ENCODE measurements at places on chromosomes 1 and 21. TPM values are rescaled to one million over a fixed set of nuclear protein-coding genes. Genes with fewer than 3 reads are reported as not detected.

DNA sequence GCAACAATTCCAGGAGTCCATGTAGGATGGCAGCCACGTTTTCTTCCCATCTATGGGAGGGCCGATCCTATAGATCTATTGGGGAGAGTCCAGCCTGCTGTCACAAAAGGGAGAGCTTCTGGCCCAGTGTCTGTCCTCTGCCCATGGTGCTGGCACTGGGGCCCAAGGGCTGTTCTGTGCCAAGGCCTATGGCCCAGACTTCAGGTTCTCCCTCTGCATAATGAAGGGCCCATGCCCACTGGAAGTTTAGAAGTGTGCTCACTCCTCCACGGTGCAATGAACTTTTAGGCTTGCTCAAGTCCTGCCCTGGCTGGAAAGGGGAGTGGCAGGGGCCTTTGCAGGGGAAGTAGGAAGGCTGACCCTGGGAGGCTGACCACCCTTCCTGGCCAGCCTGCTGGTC, 44.1 kb upstream of the ATP2B4 start:
- DNase-seq, result no peak

Gene PRKAA2
- 20.8 TPM for polyA plus RNA-seq

GRCh38 chr1:2789986-2790581, 11.4 kb downstream of the TTC34 start:
- no peak for DNase-seq

Gene LCK
- polyA plus RNA-seq, result 3.9 TPM

Gene NVL
- polyA plus RNA-seq, result 44.3 TPM

Gene TINAGL1
- 10.3 TPM for polyA plus RNA-seq

Gene PRAMEF15
- polyA plus RNA-seq, result not detected

DNA sequence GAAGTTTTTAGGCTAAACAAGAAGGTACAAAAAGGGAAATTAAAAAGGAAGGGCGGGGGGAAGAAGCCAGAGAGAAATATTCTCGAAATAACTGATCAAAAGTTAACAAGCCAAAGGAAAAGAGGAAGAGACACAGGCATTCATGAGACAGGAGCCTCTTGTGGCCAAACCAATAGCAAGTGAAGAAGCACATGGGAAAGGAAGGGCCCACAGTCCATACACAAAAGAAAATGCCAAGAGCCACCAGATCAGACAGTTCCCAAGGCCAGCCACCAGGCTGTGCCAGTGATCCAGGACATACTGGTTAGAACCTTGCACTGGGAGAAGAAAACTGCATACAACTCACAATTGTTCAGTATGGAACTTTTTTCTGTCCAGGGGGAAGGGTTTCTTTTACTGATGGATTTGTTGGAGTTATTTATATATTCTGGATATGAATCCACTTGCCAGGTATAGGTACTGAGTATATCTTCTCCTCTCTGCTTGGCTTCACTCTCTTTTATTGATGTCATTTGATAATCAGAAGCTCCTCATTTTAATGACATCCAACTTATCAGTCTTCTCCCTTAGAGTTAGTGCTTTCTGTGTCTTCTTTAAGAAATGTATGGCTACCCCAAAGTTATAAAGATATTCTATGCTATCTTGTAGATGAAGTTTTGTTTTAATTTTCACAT, 76.8 kb downstream of the CD46 start:
- DNase-seq, result no peak

DNA sequence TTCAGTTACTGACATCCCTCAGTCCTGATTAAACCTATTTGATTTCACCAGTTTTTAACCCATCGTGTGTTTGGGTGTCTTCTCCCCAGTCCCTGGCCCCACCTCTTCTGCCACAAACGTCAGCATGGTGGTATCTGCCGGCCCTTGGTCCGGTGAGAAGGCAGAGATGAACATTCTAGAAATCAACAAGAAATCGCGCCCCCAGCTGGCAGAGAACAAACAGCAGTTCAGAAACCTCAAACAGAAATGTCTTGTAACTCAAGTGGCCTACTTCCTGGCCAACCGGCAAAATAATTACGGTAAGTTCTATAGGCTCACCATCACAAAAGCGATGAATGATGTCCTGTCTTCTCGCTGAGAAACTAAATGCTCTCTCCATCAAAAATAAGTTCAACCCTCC, 28.7 kb downstream of the NBPF3 start:
- DNase-seq, result no peak

Gene CAPN2
- polyA plus RNA-seq, result 206 TPM

GRCh38 chr1:228511546-228512445, 24.6 kb downstream of the RNF187 start:
- no peak for DNase-seq

Gene CD1C
- polyA plus RNA-seq, result 1.1 TPM

DNA sequence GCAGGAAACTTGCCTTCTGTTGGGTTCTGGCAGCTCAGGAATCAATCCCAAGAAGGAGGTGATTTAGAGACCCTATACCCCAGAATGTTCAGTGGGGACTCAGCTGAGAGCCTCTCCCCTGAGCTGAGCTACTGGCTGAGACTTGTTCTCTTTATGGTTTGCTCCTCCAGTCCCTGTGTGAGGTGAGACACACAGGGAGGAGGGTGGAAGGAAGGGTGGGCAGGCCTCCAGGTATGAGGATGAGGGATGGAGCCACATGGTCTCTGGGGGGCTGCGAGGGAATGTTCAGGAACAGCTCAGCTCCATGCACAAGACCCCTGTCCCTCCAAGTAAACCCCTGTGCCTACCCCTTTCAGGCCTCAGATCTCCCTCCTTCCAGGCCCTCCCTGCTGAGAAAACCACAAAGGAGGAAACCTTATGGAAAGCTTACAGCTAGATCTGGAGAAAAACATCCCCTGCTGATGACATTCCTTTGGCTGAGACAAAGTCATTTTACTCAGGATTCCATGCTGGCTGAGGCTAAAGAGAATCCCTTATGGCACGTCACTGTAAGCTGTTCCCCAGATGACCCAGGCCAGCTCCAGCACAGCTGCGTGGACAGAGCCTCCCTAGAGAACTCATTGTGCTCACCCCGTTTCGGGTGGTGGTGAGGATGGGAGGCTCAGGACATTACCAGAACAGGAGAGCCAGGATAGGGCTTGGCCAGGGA, 91.5 kb upstream of the IPO9 start:
- DNase-seq, result no peak

GRCh38 chr1:9417695-9418094, 121.6 kb upstream of the SLC25A33 start:
- no peak for DNase-seq

Gene DNAJC28
- polyA plus RNA-seq, result 2.0 TPM

- DNase-seq, result no peak
These were observed 36.8 kb upstream of the MACF1 start for GRCh38 chr1:39167632-39168209.

GRCh38 chr1:236030534-236030933, 34.4 kb downstream of the NID1 start:
- no peak for DNase-seq

Gene EVI5
- polyA plus RNA-seq, result 24.0 TPM

DNA sequence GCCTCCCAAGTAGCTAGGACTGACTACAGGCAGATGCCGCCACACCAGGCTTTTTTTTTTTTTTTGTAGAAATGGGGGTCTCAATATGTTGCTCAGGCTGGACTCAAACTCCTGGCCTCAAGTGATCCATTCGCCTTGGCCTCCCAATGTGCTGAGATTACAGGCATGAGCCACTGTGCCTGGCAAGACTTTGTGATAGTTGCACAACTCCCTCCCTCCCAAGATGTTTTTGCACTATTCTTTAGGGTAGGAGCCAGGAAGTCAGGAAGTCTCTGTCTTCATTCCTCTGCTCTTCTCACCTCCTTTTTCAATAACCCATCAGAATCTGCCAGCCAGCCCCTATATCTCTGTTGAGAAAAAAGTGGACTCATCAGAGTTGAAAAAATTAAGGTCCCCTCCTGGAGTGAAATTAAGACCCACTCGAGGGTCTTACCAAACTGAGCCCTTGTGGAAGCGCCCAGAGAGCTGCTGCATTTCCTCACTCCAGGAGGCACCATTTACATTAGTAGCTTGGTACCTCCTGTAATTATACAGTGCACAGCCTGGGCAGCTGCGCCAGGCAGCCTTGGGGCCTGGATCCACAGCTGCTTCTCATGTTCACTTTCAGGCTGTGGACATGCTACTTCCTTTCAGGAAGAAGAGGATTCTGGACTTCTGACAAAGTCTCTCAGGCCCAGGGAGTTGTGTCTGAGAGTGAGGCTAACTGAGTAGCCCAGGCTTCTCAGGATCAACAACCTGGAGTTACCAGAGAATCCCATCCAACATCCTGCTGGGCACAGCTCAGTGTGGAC, 24.0 kb downstream of the TCEA3 start:
- no peak for DNase-seq

Gene ZBTB8B
- 1.3 TPM for polyA plus RNA-seq

DNA sequence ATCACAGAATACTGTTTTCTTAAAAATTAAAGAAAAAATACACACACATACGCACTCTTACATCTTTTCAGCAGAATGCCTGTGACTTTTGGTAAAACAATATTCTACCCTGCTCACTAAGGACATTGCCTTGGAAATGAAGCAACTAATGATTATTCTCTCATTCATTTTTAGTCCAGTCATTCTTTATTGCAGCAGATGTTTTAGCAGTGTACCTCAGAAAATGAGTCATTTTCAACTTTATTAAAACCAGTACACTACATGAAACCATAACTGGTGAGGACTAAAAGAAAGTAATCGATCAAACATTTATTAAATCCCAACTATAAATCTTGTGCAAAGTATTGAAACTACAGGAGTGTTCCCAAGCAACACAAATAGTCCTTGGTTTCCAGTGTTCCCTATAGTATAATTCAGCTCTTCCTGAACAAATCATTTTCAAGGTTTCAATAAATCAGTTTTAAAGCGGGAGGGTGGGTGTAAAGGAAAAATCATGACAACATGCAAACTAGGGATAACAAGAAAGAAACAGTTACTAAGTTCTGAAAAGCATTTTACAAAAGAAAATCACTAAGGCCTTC, 114.2 kb downstream of the ADGRL4 start:
- no peak for DNase-seq

DNA sequence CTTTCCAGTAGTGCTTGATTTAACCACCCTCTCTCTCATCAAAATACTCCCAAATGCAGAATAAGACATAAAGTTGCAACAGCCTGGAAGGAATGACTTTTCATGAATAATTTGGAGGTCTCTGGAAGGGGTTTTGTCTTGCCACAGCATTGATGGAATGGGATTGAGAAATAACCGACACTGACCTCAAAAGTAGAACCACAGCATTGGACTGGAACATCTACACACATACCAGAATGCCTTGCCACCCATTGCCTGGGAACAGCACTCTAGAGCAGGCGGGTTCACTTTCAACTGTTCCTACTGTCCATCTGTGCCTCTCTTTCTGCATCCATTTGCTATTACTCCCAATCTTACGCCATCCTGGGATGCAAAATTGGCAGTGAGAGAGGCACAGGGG, 149.1 kb upstream of the USP24 start:
- no peak for DNase-seq

- DNase-seq, result no peak
These were observed at the start of gene LDLRAD2 for GRCh38 chr1:21811875-21812305. Gene LDLRAD2 (plus strand): TSS chr1:21812265. CDS start chr1:21812452, 187 bp downstream.

GRCh38 chr1:65195495-65196417, 47.8 kb downstream of the AK4 start:
- DNase-seq, result no peak

Gene S100A12
- not detected for polyA plus RNA-seq

DNA sequence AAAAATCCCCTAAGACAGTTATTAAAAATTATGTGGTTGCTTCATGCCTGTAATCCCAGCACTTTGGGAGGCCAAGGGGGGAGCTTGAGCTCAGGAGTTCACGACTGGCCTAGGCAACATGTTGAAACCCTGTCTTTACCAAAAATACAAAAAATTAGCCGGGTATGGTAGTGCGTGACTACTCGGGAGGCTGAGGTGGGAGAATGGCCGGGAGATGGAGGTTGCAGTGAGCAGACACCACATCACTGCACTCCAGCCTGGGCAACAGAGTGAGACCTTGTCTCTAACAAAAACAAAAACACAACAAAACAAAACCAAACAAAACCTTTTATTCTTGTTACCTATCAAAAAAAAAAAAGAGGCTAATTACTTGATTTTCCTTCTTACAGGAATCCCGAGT, 2.1 kb downstream of the ELK4 start:
- no peak for DNase-seq

- DNase-seq, result no peak
These were observed 8.2 kb downstream of the NES start for GRCh38 chr1:156668801-156669637.

Gene PIK3CD
- 6.8 TPM for polyA plus RNA-seq

GRCh38 chr1:217196616-217197015, 434.3 kb downstream of the GPATCH2 start:
- no peak for DNase-seq

DNA sequence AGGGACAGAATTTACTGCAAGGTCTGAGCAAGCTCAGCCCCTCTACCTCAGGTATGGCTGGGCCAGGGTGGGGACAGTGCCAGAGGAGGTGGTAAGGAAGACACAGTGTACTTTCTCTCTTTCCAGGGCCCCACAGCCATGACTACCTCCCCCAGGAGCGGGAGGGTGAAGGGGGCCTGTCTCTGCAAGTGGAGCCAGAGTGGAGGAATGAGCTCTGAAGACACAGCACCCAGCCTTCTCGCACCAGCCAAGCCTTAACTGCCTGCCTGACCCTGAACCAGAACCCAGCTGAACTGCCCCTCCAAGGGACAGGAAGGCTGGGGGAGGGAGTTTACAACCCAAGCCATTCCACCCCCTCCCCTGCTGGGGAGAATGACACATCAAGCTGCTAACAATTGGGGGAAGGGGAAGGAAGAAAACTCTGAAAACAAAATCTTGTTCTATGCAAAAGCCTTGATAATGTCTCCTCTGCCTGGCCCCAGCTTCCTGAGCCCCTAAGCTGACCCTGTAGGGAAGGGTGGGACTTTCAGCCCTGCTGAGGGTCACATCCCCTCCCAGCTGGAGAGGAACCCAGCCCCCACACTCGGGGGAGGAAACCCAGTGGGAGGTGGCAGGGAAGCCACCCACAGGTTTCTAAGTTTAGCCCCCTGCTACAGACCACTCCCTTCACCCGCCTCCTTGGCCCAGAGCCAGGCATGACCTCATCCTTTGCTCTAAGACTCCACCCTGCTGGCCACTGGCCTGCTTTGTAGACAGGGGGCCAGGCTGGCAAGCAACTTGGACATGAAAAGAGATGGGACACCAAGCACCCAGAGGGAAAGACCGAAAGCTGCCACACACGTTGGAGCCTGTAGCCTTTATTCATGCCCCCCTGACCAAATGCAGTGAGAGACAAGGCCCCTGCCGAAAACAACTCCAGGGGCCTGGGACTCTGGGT, 6.4 kb downstream of the RHOC start:
- peak; percentile 90 for DNase-seq

GRCh38 chr1:73056826-73057225, 774.5 kb upstream of the NEGR1 start:
- DNase-seq, result no peak

DNA sequence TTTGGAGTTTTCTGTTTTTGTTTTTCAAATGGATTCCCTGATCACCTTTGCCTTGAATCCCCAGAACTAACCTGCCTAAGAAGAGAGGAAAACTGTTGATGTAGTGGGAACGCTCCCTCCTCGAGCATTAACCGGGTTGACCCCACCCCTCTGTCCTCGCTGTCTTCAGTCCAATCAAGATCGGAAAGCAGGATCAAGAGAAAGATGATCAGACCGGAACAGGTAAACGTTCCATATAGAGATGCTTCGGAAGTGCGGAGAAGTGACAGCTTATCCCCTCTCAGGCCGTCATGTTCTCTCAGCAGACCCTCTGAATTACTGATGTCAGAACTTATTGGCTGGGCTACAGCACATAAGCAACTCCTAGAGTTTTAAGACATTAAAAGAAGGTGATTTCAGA, 800 bp upstream of the FAM163A start:
- no peak for DNase-seq

GRCh38 chr1:17953921-17954320, 153.7 kb upstream of the IGSF21 start:
- no peak for DNase-seq

Gene PPFIA4
- 15.3 TPM for polyA plus RNA-seq

All from left renal pelvis (tissue), 4 donors.